ENCODE measurements at places on chromosomes 2 and 18. TPM values are rescaled to one million over a fixed set of nuclear protein-coding genes. Genes with fewer than 3 reads are reported as not detected.

The ALLC gene
- total RNA-seq = not detected

The EMILIN1 gene
- 388 TPM for total RNA-seq

The SERPINB3 gene
- total RNA-seq = not detected

The FBXO48 gene
- total RNA-seq = 0.49 TPM

The GALM gene
- total RNA-seq = 15.5 TPM

The IKZF2 gene
- 18.6 TPM for total RNA-seq

The NEU2 gene
- not detected for total RNA-seq

The AQP4 gene
- total RNA-seq = not detected

The VAMP8 gene
- total RNA-seq = 2.2 TPM

The SCYGR4 gene
- total RNA-seq = not detected

The IL36A gene
- total RNA-seq = not detected
